ENCODE measurements at places on chromosomes 16 and 17.

GRCh38 chr17:80422981-80423380, 8.0 kb downstream of the ENDOV start:
- no peak for DNase-seq

GRCh38 chr16:50331570-50331969, 37.2 kb downstream of the BRD7 start:
- DNase-seq, result no peak

DNA sequence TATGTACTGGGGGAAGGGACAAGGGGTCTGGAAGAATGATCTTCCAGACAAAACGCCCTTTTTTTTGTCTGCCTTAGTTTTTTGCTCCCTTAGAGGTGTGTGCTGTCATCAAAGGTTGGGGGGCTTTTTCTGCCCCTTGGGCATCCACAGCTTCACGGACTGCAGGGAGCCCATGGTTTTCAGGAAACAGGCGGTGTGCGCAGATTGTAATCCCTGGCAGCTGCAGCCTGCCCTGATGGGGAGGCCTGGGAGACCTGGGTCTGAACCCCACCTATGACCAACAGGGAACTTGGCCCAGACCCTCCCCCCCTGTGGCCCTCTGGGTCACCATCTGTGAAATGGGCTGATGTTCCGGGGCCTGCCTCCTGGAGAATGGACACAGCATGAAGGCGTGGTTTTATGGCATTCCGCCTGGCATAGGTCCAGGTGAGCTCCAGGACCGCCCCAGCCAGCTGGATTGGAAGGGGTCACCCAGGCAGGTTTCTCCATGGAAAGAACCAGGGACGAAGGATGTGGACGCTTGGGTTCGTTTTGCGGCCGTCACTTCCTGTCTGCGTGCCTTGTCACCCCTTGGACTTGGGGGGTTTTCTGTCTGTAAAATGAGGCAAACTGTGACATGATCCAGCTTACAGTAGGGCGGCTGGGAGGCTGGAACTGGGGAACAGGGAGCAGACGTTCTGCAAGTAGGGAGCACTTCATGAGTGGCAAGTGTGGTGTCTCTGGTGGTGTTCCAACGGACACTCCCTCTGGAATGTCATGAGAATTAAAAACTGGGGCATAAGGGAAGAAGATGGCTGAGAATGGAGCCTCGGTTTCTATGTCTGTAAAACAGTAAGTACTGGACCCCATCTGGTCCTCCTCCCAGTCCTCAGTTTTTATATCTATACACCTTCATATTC, 1.5 kb downstream of the CPNE2 start:
- DNase-seq, result no peak

GRCh38 chr17:71635187-71635586, 485.6 kb upstream of the SOX9 start:
- DNase-seq, result no peak

GRCh38 chr16:177394-177822, 928 bp downstream of the HBA1 start:
- no peak for DNase-seq

DNA sequence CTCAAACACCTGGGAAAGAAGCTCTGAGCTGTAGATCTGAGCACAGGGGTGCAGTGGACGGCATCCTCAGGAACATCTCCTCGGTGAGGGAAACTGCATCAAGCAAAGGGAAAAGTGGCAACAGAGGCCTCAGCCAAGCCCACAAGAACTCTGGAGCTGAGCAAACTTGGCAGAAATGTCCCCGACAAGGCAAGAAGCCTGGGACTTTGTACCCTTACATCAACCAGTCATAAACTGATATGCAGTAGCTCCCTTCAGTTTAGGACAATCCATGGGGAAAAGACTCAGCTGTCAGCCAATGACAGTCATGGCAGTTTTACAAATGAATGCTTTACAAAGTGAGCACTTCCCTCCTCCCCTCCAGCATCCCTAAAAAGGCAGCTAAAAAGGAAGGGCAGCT, 210.0 kb upstream of the DYNLRB2 start:
- DNase-seq, result no peak

DNA sequence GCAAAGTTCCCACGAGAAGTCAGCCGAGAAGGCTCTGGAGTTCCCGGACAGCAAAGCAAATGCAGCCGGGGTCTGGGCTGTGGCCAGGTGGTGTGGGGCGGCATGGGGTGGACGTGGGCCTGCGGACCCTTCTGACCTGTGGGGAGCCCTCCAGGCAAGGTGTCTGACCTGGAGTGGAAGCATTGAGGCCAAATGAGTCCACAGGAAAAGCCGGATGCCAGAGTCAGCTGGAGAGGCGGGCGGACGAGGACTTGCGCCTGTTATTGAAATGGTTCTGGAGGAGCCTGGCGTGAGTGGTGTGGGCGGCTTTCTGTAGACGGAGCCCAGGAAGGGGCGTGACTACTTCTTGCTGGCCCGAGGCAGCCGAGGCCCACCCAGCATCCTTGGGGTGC, 50.5 kb upstream of the ZNF750 start:
- DNase-seq, result no peak

- no peak for DNase-seq
Measured at GRCh38 chr17:8975091-8975725, 9.7 kb upstream of the PIK3R5 start.

DNA sequence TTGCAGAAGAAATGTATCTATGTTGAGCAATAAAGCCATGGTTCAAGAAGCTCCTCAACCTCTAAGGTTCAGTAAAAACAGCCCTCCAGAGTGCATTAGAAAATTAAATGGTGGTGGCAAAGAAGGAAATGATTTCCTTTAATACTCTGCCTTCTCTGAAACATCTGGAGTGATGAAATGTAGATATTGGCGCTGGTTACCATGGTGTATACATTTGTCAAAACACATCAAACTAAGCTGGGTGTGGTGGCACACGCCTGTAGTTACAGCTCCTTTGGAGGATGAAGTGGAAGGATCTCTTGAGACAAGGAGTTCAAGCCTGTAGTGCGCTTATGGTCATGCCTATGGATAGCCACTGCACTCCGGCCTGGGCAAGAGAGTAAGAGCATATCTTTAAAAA, 6.0 kb downstream of the CAPNS2 start:
- DNase-seq, result no peak

DNA sequence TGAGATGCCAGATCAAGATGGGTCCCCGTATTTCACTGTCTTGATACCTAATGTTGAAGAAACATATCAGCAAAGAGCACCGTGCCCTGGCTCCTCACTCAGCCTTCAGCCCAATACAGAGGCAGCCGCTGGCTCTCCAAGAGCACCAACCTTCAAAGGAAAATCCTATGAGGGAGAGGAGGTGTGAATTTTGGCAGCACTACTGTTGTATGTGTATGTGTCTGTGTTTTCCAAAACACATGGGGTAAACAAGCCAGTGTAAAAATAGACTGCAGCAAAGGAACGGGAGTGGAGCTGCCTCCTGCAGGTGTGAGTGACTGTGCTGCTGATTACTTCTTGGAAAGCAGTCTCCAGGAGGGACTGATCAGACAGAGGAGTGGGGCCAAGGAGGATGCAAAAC, 194.0 kb upstream of the CDH5 start:
- no peak for DNase-seq

DNA sequence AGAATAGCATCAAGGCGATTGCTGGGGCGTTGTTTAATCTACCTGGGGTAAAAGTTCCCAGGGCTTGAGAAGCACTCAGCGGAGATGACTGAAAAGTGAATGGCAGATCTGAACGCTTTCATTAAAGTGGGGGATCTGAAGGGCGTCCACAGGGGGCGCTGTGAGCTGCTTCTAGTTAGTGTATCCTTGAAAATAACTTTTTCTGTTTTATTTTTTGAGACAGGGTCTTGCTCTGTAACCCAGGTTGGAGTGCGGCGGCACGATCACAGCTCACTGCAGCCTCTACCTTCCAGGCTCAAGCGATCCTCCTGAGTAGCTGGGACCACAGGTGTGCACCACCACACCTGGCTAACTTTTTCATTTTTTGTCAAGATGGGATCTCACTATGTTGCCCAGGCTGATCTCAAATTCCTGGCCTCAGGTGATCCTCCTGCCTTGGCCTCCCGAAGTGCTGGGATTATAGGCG, 360.4 kb downstream of the SEC14L1 start:
- DNase-seq, result no peak
